ENCODE measurements at places on chromosomes 11 and 22.

GRCh38 chr11:92787638-92788037, 181.8 kb upstream of the MTNR1B start:
- no peaks in the 10 kb centered on the region for H3K36me3 ChIP-seq
- no peak overlapping the region for H3K27ac ChIP-seq
- no peaks in the 10 kb centered on the region for H3K27me3 ChIP-seq
- no peak overlapping the region for H3K4me3 ChIP-seq

DNA sequence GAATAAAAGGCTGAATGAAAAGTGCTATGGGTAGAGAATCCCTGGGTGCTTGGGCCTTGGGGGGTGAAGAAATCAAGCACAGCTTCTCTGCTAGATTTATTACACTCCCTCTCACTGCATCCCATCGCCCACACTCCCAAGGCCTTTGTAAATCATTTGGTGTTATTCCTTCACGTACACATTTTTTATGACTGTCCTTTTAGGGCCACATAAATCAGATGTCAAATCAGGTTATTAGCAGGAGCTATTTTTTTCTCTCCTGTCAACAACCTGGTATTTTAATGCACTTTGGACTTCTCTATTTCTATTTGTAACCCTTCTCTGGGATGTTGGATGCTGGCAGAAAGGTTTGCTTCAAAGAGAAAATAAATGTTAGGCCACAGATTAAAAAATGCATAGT, 408.8 kb downstream of the INSC start:
- H3K4me1 ChIP-seq, result no peaks in the 10 kb centered on the region
- no peak overlapping the region for H3K4me3 ChIP-seq
- no peak for DNase-seq
- H3K36me3 ChIP-seq, result no peaks in the 10 kb centered on the region

GRCh38 chr22:50734986-50735738, 2.8 kb upstream of the ACR start:
- H3K4me3 ChIP-seq, result no peak overlapping the region
- peaks cover 5% of the 10 kb centered on the region for H3K4me1 ChIP-seq
- DNase-seq, result no peak

- H3K4me1 ChIP-seq, result no peaks in the 10 kb centered on the region
- H3K4me3 ChIP-seq, result no peak overlapping the region
- no peaks in the 10 kb centered on the region for H3K27me3 ChIP-seq
- H3K27ac ChIP-seq, result no peak overlapping the region
- no peak for DNase-seq
Observed at GRCh38 chr11:117481036-117481435, 153.4 kb downstream of the CEP164 start.

DNA sequence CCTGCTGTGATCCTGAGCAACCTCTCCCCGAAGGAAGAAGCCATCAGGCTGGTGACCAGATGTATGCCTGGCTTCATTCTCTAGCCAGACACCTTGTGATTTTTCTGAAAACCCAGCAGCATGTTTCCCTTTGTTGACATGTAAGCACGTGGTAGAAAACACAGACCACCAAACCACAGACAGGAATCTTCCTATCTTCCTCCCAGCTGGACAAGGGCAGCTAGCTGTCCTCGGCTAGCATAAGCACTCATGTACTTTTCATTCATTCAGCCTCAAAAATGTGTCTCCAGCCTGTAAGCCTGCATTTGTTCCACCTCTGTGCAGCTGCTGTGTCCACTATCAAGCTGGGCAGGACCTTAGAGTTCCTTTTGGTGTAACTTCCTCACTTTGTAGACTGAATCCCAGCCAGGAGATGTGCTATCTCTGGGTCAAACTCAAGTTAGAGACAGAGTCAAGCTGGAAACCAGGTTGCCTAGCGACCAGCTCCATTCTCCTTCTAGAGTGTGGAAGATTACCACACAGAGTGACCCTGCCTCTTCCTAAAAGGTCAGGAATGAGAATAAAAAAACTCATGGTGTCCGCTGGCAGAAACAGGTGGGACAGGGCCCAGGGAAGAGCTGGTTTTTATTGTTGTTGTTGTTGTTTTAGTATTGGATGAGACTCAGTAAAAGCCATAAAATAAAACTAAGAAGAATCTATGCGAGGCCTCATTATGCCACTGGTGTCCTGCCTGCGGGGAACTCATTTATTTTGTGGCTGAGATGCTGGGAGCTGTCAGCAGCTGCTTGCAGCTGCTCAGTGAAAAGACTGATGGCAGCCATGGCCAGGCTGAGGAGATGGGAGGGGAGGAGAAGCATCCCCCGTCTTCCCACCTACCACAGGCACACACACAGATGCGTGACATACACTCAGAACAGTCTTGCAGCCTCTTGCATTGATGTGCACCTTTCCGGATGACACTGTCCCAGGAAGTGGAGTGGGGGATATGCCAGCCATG, 7.4 kb upstream of the CLMP start:
- H3K27me3 ChIP-seq, result peaks cover 9% of the 10 kb centered on the region
- H3K27ac ChIP-seq, result no peak overlapping the region
- no peaks in the 10 kb centered on the region for H3K36me3 ChIP-seq
- no peak overlapping the region for H3K4me3 ChIP-seq
- no peak for DNase-seq

DNA sequence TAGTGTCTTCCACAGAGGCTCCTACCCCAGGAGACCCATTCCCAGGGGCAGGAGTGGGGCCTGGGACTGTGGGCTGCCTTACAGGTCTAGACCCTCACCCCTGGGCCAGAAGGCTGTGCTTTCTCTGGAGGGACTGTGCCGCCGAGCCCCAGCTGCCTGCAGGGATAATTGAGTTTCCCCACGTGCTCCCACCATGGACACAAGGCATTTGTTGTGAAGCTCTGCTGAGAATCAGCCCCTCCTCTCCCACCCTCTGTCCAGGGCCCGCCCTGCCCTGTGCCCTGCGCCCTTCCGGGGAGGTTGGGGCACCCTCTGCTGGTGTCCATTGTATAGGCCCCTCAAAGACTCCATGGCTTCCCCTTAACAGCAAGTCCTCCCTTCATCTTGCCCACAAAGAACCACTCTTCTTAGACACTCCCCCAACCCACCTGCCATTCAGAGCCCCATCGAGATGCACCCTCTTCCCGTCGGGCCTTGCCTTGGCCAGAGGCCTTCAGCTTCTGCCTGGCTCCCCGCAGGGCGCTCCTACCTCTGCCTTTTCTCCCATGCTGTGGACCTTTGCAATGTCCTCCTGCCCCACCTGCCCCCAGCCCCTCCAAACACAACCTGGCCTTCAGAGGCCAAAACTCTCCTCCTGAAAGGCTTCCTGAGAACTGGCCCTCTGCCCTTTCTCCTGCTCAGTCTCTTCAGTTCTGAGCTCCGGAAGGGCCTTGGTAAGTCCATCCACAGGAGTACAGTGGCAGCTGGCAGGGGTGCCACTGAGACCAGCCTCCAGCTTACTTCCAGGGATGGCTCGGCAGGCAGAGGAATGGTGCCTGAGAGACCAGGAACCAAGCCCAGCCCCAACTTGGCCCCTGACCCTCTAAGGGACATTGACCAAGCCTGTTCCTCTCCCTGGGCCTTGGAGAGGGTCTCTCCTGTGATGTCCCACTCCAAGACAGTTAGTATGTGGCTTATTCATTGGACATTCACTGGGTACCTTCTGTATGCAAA, 22.4 kb downstream of the DUSP8 start:
- DNase-seq, result no peak
- no peaks in the 10 kb centered on the region for H3K36me3 ChIP-seq
- no peak overlapping the region for H3K4me3 ChIP-seq
- H3K27me3 ChIP-seq, result peaks cover 24% of the 10 kb centered on the region
- H3K27ac ChIP-seq, result no peak overlapping the region

DNA sequence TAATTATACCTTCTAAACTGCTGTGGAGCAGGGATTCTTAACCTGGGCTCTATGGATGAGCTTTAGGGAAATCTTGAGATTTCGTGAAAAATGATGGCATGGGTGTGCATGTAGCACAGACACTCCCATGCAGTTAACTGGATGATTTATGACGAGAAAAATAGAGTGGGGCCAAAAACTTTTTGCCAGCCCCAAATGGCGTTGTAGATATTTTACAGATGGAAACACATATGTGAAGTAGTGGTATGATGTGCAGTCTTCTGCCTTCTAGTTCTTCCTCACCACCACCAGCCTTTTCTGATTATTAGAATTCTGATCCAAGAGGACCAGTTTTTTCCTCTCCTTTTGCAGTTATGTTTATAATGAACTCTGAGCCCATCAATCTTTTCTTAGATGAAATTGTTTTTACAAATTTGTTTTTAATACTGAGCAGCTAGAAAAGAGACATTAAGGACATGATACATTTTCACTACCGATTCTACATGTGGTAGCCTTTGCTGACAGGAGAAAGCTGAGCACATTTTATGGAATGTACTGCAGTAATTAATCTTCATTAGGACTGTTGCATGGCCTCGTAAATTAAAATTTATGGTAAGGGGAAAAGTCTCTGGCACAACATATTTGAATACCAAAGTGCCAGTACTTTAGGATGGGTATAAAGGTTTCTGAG, 261.4 kb downstream of the DDX10 start:
- no peaks in the 10 kb centered on the region for H3K36me3 ChIP-seq
- H3K4me3 ChIP-seq, result no peak overlapping the region
- DNase-seq, result no peak
- no peak overlapping the region for H3K27ac ChIP-seq
- no peaks in the 10 kb centered on the region for H3K27me3 ChIP-seq

- H3K36me3 ChIP-seq, result peaks cover 58% of the 10 kb centered on the region
- H3K27ac ChIP-seq, result no peak overlapping the region
- H3K27me3 ChIP-seq, result no peaks in the 10 kb centered on the region
- H3K4me3 ChIP-seq, result no peak overlapping the region
Observed at GRCh38 chr11:65649656-65650546, 12.0 kb downstream of the SIPA1 start.

DNA sequence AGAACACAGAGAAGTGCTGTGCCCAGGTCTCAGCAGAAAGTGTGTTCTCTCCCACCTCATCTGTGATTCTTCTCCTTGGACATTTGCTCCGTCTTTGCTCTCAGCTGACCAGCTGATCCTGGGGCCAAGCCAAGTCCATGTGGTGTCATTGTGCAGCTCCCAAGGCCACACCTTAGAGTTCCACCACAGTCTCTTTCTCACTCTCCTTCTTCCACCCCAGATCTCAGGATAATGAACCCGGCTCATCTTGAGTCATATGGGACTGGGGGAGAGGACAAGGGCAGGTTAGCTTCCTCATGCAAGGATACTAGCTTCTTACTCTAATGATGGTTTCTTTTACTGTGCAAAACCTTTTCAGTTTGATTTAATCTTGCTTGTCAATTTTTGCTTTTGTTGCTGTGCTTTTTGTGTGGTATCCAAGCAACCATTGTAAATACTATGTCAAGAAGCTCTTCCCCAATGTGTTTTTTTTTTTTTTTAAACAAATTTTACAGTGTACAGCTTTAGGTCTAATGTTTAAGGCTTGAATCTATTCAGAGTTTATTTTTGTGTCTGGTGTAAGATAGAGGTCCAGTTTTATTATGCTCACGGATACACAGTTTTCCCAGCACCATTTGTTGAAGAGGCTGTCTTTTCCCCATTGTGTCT, 75.0 kb upstream of the OR4B1 start:
- peaks cover 46% of the 10 kb centered on the region for H3K36me3 ChIP-seq
- H3K27ac ChIP-seq, result no peak overlapping the region
- no peaks in the 10 kb centered on the region for H3K27me3 ChIP-seq
- H3K4me1 ChIP-seq, result no peaks in the 10 kb centered on the region

GRCh38 chr11:15268598-15268997, 153.9 kb downstream of the INSC start:
- no peaks in the 10 kb centered on the region for H3K27me3 ChIP-seq
- no peaks in the 10 kb centered on the region for H3K36me3 ChIP-seq
- H3K27ac ChIP-seq, result no peak overlapping the region
- no peaks in the 10 kb centered on the region for H3K4me1 ChIP-seq
- no peak overlapping the region for H3K4me3 ChIP-seq

DNA sequence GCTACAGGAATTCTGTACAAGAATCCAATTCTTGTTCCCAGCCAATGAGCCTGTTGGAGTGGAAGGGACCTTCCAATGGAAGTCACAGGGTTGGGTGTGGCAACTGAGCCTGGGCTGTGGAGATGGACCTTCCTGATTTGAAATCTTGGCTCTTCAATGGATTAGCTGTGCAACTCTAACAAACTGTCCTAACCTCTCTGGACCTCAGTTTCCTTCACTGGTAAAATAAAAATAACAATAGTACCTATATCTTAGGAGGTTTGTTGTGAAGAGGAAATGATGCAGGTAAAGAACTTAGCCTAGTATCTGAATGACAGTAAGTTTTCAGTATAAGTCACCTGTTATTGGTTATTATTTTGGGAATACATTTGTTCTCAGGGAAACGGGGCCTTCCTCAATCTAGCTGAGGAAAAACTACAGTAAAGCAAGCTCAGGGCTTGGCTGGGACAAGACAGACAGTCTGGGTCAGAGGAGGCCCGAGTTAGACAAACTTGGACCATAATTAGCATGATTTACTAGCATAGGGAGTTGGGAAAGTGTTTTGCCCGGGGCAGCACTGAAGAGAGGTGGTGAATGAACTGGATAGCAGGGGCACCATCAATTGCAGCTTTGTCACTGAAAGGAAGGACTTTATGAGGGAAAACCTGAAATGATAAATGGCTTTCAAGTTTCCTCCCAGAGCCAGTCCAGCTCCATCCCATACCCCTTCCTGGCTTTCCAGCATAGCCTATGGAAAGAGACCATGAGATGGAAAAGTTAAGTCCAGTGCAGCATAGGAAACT, 13.7 kb downstream of the ELF5 start:
- H3K36me3 ChIP-seq, result no peaks in the 10 kb centered on the region
- H3K27ac ChIP-seq, result no peak overlapping the region

GRCh38 chr11:126833065-126833464, 167.5 kb downstream of the KIRREL3 start:
- no peak overlapping the region for H3K27ac ChIP-seq
- no peaks in the 10 kb centered on the region for H3K27me3 ChIP-seq

DNA sequence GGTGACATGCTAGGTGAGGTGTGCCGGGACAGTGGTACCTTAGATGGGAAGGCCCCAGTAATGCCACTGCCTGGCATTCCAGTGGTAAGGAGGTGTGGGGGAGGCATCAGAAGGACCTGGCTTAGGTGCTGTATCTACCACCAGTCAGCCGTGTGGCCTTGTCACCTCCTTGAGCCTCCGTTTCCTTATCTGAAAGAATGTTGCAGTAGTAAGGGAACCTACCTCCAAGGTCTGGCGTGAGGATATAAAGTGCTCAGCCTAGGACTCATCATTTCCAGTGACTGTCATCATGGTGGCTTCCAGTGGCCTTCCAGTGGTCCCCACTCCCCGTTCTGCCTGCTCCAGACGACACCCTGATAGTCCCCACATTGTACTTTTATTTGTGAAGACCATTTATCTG, 6.8 kb upstream of the DUSP18 start:
- H3K36me3 ChIP-seq, result no peaks in the 10 kb centered on the region
- no peak overlapping the region for H3K4me3 ChIP-seq
- no peak overlapping the region for H3K27ac ChIP-seq
- H3K4me1 ChIP-seq, result no peaks in the 10 kb centered on the region

- peak overlapping the region; percentile 13 for H3K4me3 ChIP-seq
- peak; percentile 24 for DNase-seq
- H3K27me3 ChIP-seq, result no peaks in the 10 kb centered on the region
- H3K36me3 ChIP-seq, result peaks cover 14% of the 10 kb centered on the region
Observed at GRCh38 chr11:63951779-63952536, 13.2 kb downstream of the NAA40 start.

DNA sequence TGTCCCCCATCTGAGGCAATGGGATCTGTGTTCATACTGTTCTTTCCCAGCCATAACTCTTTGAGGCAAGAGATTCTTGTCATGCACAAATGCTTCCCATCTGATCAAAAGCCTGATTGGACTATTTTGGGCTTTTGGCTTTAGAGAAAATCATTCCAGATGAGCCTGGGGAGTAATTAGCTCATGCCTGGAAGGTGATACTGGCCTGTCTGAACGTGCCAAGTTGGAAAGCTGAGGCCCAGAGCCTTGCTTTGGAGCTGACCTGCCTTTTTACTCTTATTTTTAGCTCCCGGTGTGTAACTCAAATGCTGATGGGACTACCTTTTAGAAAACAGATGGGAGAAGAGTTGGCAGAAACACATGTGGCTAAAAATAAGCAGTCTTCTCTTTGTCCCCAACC, 105.0 kb downstream of the DBX1 start:
- no peak overlapping the region for H3K27ac ChIP-seq
- no peak for DNase-seq
- H3K4me3 ChIP-seq, result no peak overlapping the region

Data from CD8-positive, alpha-beta memory T cell (primary cell).